Activated naive CD4-positive, alpha-beta T cell treated with anti-CD3 and anti-CD28 coated beads for 36 hours (primary cell): ENCODE measurements at places on chromosomes 7 and 10. TPM values are rescaled to one million over a fixed set of nuclear protein-coding genes. Genes with fewer than 3 reads are reported as not detected.

DNA sequence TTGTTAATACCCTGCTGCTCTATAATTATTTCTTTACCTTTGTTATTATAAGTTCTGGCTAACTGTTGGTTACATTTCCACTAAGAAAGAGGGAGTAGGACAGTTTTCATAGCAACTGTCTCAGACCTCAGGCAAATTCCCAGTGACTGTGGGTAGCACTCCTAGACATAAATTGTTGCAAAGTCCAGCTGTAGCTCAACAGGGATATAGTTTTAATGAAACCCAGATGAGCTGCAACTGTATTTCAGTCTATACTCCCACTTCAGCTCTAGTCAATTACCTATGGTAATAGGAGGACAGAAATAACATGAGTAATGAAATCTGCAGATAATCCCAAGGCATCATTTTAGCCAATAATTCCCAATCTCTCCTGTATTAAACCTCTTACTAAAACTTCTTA, 103.0 kb upstream of the SEMA3A start:
- no peak overlapping the region for H3K4me3 ChIP-seq
- DNase-seq: no peak
- peaks cover 2% of the 10 kb centered on the region for H3K27me3 ChIP-seq
- no peaks in the 10 kb centered on the region for H3K4me1 ChIP-seq
- H3K36me3 ChIP-seq: no peaks in the 10 kb centered on the region

DNA sequence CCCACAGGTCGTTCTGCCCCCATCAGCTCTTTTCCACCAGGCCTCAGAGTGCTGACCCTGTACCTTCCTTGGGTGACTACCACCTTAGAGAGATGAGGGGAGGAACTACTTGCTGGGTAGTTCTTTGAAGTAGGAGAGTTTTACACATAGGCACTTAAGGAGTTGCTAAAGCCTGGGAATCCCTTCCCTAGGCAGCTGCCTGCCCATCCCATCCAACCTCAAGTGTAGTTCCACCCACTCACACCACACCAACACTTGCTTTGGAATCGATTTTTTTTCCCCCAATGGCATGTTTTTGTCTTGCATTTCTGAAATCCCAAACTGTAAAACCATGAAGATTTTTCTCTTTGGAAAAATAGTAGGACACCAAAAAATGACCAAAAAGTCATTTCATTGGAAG, 47.7 kb downstream of the FBXW4 start:
- no peaks in the 10 kb centered on the region for H3K27me3 ChIP-seq
- H3K4me1 ChIP-seq: peaks cover 2% of the 10 kb centered on the region
- peaks cover 16% of the 10 kb centered on the region for H3K36me3 ChIP-seq

GRCh38 chr7:105337529-105337928, 51.2 kb downstream of the SRPK2 start:
- H3K27me3 ChIP-seq: no peaks in the 10 kb centered on the region
- peaks cover 19% of the 10 kb centered on the region for H3K4me1 ChIP-seq
- H3K27ac ChIP-seq: no peak overlapping the region

DNA sequence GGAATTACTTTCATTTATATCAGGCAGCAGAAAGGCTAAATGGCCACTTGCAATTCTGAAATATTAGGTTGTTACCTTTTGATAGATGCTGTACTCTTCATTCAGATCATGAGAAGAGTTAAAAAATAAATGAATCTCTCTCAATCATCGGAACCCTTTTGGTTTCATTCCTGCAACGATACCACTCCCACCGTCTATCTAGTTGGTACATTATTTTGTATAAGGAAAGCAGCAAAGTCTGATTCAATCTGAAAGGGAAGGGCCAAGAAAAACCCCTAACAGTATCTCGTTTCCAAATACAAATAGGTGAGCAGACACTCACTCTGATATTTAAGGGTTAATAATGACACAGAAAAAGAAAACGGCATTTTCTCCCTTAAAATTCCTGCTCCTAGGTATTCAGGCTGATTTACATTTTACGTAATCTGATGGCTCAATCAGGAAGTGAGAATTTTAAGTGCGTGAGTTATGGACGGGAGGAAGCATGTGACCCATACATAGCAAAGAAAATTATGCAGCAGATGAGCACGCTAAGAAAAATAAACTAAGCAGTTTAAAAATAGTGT, 209.4 kb upstream of the KLF14 start:
- no peaks in the 10 kb centered on the region for H3K27me3 ChIP-seq
- peak overlapping the region; percentile 62 for H3K4me3 ChIP-seq
- DNase-seq: no peak

DNA sequence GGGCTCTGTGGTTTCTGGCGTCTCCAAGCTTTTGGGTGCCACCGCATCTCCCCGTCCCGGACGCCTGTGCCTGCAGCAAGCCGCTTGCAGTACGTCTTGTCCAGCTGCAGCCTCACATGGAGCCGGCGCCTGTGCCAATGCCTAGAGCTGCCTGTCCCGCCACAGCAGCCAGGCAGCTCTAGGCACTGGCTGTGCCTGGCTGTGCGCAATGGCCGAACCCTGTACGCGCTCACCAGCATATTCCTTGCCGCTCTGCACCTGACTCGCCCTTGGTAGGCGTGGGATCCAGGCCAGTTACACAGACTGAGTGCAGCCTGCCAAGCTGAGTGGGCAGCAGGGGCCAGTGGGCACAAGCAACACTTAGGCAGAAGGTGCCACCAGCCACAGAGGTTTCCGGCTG, 381.2 kb upstream of the SORCS1 start:
- H3K4me3 ChIP-seq: no peak overlapping the region
- no peak for DNase-seq
- H3K36me3 ChIP-seq: no peaks in the 10 kb centered on the region
- H3K27me3 ChIP-seq: no peaks in the 10 kb centered on the region

DNA sequence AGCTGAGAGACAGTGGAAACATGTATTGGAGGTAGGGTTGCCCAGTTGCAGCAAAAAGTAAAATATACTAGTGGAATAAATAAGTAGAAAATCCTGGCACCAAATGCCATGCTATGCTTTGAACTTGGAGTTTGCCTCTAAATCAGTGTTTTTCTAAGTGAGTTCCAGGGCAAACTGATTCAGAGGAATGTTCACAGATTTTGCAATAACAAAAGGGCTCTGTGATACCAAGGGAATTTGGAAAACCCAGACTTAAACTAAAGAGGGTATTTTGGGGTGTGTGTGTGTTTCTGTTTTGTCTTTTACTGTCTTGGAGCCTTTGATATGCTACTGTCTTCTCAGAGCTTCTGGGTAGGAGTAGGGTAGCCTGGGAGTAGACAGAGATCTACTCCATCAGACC, 39.9 kb downstream of the SLC26A4 start:
- no peak for DNase-seq
- peaks cover 5% of the 10 kb centered on the region for H3K4me1 ChIP-seq
- H3K4me3 ChIP-seq: no peak overlapping the region
- H3K36me3 ChIP-seq: no peaks in the 10 kb centered on the region

GRCh38 chr7:32275216-32276009, 205.2 kb upstream of the PDE1C start:
- H3K4me1 ChIP-seq: no peaks in the 10 kb centered on the region
- no peak overlapping the region for H3K4me3 ChIP-seq
- H3K36me3 ChIP-seq: no peaks in the 10 kb centered on the region

DNA sequence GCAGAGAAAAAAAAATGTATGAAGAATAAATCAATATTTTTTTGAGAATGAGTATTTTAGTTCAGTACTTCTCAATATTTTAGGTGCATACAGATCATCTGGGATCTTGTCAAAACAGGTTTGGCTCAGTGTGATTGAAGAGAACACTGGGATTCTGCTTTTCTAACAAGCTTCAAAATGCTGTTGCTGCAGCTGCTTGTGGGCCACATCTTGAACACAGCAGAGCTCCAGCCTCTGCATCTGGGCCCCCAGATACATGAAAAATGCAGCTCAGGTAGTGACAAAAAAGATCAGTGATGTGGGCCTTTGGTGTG, 1177.1 kb upstream of the C7orf33 start:
- DNase-seq: no peak
- no peaks in the 10 kb centered on the region for H3K4me1 ChIP-seq
- H3K4me3 ChIP-seq: no peak overlapping the region
- no peaks in the 10 kb centered on the region for H3K36me3 ChIP-seq

GRCh38 chr10:22503315-22504088, 158.2 kb downstream of the SPAG6 start:
- peaks cover 4% of the 10 kb centered on the region for H3K27me3 ChIP-seq
- H3K27ac ChIP-seq: no peak overlapping the region
- peaks cover 12% of the 10 kb centered on the region for H3K4me1 ChIP-seq

GRCh38 chr7:8500286-8500685, 66.9 kb downstream of the NXPH1 start:
- no peaks in the 10 kb centered on the region for H3K36me3 ChIP-seq
- no peaks in the 10 kb centered on the region for H3K27me3 ChIP-seq
- no peak overlapping the region for H3K4me3 ChIP-seq
- no peak overlapping the region for H3K27ac ChIP-seq

DNA sequence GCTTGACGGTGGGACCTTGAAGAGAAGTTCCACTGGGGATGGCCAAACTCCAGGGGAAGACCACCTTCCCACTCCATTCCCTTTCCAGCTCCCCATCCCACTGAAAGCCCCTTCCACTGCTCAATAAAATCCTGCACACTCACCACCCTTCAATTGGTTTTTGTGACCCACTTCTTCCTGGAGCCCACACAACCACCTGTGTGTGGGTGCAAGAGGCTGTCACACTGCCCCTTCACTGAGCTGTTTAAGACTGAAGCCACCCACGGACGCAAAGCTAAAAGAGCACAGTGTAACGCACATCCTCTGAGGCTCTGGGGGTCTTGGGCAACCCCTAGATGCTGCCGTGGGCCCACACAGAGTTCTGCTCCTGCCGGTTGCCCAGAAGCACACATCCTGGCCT, 12.8 kb upstream of the PITRM1 start:
- H3K27me3 ChIP-seq: peaks cover 4% of the 10 kb centered on the region
- H3K4me1 ChIP-seq: peaks cover 16% of the 10 kb centered on the region
- no peak overlapping the region for H3K4me3 ChIP-seq
- H3K36me3 ChIP-seq: no peaks in the 10 kb centered on the region
- no peak for DNase-seq
- no peak overlapping the region for H3K27ac ChIP-seq

GRCh38 chr7:135109976-135110375, 37.9 kb upstream of the TMEM140 start:
- no peaks in the 10 kb centered on the region for H3K4me1 ChIP-seq

DNA sequence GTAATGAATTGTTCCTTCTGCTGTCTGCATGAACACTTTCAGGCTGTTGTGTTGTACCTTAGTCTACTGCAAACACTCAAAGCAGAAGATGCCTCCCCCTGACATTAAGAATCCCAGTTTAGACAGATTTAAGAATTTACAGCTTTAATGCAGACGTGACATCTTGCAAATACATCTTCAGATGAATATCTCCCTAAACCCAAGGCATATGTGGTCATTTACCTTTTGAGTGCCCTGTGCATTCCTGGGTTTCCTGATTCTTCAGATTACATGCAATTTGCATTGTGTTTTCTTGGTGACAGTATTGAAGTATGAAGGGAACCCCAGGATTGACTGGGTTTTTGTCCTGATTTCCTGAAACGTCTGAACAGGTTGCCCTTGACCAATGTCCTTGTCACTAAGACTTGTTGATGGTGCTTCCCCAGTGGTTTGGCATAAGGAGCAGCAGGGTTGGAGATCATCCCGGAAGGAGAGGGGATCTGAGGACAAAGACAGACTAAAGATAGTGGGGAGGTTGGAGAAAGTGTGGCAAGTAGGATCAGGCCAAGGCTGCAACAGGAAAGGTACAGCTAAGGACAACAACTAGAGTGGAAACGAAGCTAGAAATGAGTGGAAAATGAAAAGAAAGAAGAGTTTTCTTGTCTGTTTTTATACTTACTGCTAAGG, 123.8 kb upstream of the RHOBTB1 start:
- no peak for DNase-seq
- no peak overlapping the region for H3K4me3 ChIP-seq
- no peaks in the 10 kb centered on the region for H3K36me3 ChIP-seq

DNA sequence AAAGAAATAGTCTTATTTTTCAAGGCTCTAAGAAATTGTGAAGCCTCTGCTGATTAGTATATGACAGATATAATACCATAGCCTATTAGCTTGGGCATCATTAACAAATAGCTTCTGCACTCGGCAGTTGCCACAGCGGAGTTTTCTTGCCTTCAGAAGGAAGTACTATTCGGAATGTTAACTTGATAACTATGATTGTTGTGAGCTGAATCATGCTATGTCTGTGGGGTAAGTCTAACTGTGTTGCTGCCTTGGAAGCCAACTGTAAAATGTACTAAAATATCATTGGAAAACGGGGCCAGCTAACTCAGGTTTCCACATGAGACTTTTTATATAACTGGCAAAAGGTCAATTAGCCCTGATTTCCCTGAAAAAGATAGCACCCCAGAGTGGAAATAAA, 93.2 kb downstream of the TWIST1 start:
- DNase-seq: no peak
- no peaks in the 10 kb centered on the region for H3K36me3 ChIP-seq
- no peak overlapping the region for H3K27ac ChIP-seq
- H3K27me3 ChIP-seq: no peaks in the 10 kb centered on the region
- H3K4me3 ChIP-seq: no peak overlapping the region

- H3K27ac ChIP-seq: no peak overlapping the region
- H3K36me3 ChIP-seq: no peaks in the 10 kb centered on the region
- no peak overlapping the region for H3K4me3 ChIP-seq
Measured at GRCh38 chr7:120259386-120259785, 13.6 kb upstream of the KCND2 start.

DNA sequence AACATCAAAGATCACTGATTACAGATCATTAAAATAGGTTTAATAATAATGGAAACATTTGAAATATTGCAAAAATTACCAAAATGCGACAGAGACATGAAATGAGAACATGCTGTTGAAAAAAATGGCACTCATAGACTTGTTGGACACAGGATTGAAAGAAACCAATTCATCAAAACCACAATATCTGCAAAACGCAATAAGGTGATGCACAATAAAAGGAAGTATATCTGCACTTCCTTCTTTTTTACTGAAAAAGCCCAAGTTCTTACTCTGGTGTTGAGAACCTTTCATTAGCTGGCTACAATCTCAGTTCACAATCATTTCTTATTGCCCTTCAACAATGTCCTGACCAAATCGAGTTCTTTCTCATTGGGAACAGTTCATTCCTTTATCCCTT, 28.7 kb downstream of the TMEM106B start:
- H3K4me1 ChIP-seq: peaks cover 14% of the 10 kb centered on the region
- H3K27ac ChIP-seq: no peak overlapping the region
- no peaks in the 10 kb centered on the region for H3K27me3 ChIP-seq
- no peak overlapping the region for H3K4me3 ChIP-seq
- H3K36me3 ChIP-seq: peaks cover 29% of the 10 kb centered on the region

GRCh38 chr7:7321681-7322080, 139.3 kb downstream of the C1GALT1 start:
- no peaks in the 10 kb centered on the region for H3K4me1 ChIP-seq
- no peaks in the 10 kb centered on the region for H3K27me3 ChIP-seq
- H3K4me3 ChIP-seq: no peak overlapping the region
- DNase-seq: no peak
- no peak overlapping the region for H3K27ac ChIP-seq

- no peaks in the 10 kb centered on the region for H3K4me1 ChIP-seq
- DNase-seq: no peak
- peaks cover 2% of the 10 kb centered on the region for H3K27me3 ChIP-seq
- H3K36me3 ChIP-seq: no peaks in the 10 kb centered on the region
- no peak overlapping the region for H3K4me3 ChIP-seq
- H3K27ac ChIP-seq: no peak overlapping the region
Measured at GRCh38 chr7:138370956-138371355, 89.1 kb upstream of the TRIM24 start.

CTAGE15 gene
- total RNA-seq: not detected

FRAT1 gene
- 3.0 TPM for total RNA-seq

ADAM12 gene
- not detected for total RNA-seq

PNLIPRP3 gene
- total RNA-seq: not detected

TMEM176B gene
- total RNA-seq: not detected

ZP3 gene
- total RNA-seq: 26.6 TPM

VPS37D gene
- not detected for total RNA-seq

ANXA8 gene
- not detected for total RNA-seq

ZPBP gene
- total RNA-seq: not detected
